ENCODE measurements at places on chromosomes 2 and 18. TPM values are rescaled to one million over a fixed set of nuclear protein-coding genes. Genes with fewer than 3 reads are reported as not detected.

DNA sequence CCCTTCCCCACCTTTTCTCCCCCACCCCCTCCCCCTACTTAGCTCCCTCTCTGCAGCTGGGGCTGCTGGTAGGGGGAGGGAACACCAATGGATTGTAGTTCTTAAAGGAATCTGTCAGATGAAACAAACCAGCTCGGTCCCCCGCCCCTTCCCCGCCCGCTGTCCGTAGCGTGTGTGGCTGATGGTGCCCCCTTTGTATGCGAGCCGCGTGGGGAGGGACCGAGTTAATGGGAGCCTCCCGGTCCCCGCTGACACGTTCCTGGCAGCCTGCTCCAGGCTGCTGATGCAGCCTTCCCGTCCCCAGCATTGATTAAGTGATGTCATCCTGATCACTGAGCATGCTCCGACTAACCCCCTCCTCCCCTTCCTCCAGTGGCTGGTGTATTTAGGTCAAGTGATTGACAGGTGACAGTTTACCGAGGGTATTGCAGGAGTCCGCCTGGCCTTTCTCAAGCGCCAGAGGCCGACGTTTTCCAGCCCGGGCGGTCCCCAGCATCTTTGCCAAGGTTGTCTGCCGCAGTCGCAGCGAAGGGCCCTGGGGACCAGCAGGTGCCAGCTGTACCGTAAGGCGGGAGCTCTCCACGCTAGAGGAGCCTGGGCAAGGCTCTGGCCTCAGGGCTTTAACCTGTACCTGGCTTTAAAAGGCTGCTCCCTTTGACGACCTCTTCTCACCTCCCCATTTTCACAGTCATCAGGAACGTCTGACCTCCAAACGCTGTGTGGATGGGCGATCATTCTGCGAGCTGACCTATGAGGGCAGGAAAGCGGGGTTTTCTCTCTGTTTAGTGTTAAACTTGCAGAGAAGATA lies 1.8 kb downstream of the KIF5C start:
- DNase-seq: peak; percentile 18

GRCh38 chr2:237156031-237156856 lies 70.6 kb downstream of the COPS8 start:
- peak; percentile 45 for DNase-seq

DNA sequence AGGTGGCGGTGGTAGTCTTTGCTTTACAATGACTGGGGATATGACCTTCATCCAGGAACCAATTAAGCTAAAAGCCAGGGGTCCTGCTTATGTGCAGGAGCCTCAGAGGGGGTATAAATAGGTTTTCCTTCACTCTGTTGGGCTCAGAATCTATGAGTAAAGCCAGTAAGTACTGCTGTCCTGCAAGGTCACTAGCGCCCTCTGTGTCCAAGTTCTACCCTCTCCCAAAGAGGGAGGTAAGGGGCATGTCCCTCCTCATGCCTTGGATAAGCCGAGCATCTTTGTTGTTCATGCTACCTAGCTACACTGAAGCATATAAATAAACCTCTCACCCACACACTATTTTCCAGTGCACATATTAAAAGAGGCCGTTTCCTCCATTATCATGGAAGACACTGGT lies 79.4 kb downstream of the SPRED2 start:
- no peak for DNase-seq

Gene DCDC2C
- not detected for total RNA-seq

Measured in heart right ventricle (tissue), 16 donors.